Right ventricle myocardium inferior (tissue), 1 donor: ENCODE measurements at places on chromosomes 12 and 14.

DNA sequence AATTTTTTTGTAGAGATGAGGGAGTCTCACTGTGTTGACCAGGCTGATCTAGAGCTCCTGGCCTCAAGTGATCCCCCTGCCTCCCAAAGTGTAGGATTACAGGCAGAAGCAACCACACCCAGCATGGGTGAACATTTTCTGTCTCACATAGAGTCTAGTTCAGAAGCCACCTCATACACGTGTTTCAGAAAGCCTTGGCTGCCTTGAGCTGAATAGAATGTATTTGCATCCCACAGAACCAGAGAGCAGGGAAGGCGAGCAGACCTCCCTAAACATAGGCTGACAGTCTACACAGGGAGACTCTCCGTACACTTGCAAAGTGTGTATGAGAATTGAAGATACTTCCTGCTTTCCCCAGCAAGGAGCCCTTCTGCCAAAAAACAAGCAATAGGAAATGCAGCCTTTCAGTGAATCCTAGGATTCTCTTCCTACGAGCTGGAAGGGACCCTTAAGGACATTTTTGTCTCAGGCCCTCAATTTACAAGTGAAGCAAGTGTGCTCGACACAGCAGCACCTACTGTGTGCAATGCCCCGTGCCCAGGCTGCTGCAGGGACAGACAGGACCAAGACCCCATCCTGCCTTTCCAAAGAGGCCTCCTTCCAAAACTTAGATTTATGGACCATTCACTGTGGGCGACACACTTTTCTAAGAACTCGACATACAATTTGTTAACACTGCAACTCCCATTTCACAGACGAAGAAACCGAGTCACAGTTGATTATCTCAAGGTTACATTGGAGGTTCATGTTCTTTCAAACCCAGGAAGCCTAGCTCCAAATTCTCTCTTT is 11.2 kb downstream of the NUAK1 start:
- no peak for DNase-seq

DNA sequence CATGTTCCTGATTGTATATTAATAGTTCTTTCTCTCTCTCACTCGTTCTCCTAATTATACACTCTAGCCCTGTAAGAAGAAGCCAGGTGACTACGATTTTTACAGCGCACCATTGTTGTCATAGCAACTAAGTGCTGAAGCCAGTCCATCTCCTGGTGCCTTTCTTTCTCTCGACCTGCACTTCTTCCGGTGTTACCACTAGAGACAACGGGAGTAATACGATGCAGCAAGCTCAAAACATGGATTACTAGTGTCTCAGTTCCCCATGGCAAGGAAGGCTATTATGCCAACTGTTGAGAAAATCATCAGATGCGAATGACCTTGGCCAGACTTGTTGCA is 40.8 kb upstream of the DCD start:
- DNase-seq = no peak

DNA sequence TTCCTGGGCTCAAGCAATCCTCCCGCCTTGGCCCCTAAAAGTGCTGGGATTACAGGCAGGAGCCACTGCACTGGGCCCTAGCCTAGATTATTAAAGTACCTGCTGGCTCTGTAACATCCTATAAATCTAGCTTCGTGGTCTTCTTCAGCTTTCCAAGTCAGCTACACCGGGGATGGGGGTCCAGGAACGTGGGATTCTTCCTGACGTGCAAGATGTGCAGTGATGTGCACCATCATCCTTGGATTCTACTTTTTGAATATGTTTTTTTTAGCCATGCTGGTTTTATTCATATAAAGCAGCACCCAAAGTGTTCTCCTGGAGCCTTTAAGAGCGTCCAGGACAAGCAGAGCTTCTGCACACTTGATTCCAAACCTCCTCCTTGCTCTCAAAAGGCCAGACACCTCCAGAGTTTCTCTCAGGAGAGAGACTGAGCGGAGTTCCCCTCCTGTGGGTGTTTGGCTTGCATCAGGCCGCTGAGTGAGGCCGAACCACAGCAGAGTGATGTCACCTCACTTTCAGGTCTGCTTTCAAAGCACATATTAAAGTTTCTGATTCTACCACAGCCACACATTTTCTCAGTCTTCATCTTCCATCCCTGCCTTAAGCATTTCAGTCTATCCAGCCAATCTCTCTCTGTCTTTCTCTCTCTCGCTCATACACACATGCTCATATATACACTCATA is 33.4 kb downstream of the VCPKMT start:
- DNase-seq = no peak

GRCh38 chr12:111314953-111315539 is 53.8 kb downstream of the PHETA1 start:
- no peak for DNase-seq

GRCh38 chr14:67360470-67361206 is 510 bp downstream of the EIF2S1 start:
- DNase-seq = no peak

GRCh38 chr14:68680541-68681051 is 112.3 kb downstream of the ZFP36L1 start:
- no peak for DNase-seq

DNA sequence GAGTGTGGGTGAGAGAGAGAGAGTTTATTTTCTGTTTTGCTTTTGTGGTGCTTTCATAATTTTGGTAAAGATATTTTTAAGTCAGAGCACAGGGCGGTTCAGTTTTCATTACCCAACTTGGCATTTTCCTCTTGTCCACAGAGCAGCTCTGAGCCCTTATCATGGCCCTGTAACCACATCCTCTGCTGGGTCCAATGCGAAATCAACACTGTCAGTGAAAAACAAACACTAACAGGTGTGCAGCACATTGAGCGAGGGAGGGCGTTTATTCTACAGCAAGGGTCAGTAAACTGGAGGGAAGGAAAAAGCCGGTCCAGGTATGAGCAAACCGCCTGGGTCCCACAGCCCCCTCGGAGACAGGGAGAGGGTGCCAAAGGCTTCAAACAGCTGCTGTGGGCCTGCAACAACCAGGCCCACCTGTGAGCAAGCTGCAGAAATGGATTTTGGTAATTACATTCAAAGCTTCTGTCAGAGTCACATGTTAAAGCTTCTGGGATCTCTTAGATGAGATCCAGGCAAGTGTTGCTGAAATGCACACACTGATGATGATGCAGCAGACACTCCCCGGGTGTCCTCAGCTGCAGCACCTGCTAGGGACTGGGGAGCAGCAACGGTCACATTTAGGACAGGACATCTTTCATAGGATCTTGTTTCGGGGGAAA is 132.7 kb upstream of the DYRK2 start:
- no peak for DNase-seq

- DNase-seq = peak; percentile 73
These were observed 7.6 kb upstream of the PFDN5 start for GRCh38 chr12:53287741-53288216.

DNA sequence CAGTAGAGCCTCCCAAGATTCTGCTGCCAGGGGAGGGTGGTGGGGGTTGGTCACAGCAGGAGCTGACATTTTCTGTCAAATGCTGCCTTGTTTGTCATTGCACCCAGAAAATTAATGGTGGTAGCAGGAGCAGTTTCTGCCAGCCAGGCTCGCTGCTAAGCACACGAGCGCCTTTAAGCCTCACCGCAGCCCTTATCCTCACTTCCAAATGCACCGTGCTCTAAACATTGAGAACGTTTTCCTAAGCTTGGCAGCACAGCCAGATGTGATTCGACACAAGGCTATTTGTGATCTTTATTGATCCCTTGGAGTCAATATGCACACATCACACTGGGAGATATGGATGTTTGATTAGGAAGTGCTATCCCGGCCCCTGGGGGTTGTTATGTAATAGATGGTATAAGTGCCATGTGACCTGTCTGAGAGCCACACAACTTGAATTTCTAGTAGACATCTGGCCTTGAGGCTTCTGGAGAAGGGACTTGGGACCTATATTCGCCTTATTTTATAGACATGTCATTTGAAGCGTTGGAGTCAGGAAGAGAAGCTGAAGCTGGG is 31.6 kb upstream of the BEGAIN start:
- no peak for DNase-seq

- DNase-seq = no peak
These were observed 36.5 kb downstream of the FOS start for GRCh38 chr14:75315144-75315543.

DNA sequence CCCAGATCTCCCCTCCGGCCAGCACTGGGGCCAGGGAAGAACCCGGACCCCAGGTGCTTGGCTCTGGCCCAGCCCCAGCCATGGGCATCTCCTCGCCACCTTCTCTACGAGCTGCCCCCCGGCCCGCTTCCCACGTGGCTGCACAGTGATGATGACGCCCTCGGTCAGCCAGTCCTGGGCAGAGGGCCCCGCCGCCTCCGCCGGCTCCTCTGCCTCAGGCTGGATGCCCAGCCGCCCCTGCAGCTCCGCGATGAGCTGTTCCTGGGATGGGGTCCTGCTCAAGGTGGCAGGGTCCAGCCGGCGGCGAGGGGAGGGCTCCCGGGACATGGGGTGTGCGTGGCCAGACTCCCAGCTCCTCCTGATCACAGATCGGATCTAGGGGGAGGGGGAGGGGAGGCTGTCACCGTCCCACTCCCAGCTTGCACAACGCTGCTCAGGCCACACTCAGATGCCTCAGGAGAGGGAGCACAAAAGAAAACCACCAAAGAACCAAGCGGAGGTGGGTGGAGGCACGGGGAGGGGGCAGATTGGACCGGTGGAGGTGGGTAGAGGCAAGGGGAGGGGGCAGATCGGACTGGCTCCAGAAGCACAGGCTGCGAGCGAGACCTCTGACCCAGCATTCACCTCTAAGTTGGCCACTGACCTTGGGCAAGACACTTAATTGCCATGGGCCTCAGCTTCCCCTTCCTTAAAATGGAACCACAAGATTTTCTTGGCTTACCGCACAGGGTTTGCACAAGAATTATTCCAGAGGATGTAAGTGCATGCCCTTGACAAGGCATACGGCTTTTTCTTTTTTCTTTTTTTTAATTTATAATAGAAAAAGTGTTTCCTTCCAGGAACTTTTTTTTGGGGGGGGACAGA is 16.1 kb upstream of the RPLP0 start:
- no peak for DNase-seq

DNA sequence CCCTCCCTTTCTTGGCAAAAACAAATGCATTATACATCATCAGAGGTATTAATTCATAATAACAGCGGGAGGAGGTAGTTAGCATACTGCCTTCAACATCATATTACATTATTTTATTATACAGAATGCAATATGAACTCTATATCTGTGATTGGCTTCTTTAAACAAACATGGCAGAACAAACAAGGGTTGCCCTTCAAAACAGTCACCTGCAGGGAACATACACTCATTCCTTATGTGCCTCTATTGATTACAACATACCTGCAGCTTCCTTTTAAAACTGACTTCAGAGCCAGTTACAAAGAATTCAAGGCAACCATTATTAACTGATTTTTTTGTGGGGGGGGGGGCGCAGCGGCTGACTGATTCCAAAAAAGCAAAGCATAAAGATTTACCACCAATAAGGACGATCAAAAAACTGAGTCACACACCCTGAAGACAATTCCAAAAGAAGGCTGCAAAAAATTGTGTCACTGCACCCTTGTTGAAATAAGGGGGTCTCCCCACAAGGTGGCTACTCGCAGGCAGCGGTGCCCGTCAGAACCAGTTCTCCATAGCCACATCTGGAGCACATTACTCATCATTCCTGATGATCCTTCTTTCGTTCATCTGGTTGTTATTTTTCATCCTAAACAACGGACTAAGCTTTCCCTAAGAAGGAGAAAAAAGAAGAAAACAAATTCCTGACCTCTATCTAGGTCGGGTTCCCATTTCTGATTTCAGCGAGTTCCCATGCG is 51.8 kb downstream of the SMUG1 start:
- no peak for DNase-seq

- peak; percentile 68 for DNase-seq
These were observed 20.2 kb downstream of the CHGA start for GRCh38 chr14:92942976-92943710.

GRCh38 chr14:81301371-81301770 is 80.6 kb upstream of the GTF2A1 start:
- DNase-seq = no peak

DNA sequence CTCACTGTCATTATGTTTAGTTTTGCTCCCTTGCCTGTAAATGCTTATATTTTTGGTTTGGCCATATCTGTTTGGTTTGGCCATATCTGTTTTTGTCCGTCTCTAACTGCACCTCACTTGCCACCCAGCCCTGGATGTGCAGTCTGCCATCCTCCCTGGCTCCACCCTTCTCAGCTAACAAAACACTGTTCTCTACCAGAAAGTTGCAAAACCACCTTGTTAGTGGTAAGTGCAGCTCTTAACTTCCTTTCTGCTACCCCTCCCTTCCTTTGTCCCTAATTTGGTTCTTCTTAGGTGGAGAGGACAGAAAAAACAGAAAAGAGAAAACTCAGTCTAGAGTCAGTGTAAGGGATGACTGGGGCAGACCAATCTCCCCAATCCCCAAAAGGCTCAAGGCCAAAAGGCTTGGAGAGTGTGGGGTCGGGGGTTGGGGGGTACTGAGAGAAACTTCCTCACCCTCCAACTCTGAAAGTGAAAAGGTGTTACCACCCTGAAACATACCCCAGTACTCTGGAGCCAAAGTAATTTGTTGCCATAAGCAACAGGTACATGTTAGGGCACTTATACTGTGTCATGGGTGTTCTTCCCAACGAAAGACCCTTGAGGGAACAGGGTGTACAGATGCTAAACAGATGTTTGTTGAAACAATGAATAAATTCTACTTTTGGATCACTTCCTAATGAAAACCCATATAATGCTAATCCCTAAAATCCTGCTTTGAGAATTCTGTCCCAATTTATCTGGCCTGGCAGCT is 5.0 kb downstream of the BIN2 start:
- no peak for DNase-seq

DNA sequence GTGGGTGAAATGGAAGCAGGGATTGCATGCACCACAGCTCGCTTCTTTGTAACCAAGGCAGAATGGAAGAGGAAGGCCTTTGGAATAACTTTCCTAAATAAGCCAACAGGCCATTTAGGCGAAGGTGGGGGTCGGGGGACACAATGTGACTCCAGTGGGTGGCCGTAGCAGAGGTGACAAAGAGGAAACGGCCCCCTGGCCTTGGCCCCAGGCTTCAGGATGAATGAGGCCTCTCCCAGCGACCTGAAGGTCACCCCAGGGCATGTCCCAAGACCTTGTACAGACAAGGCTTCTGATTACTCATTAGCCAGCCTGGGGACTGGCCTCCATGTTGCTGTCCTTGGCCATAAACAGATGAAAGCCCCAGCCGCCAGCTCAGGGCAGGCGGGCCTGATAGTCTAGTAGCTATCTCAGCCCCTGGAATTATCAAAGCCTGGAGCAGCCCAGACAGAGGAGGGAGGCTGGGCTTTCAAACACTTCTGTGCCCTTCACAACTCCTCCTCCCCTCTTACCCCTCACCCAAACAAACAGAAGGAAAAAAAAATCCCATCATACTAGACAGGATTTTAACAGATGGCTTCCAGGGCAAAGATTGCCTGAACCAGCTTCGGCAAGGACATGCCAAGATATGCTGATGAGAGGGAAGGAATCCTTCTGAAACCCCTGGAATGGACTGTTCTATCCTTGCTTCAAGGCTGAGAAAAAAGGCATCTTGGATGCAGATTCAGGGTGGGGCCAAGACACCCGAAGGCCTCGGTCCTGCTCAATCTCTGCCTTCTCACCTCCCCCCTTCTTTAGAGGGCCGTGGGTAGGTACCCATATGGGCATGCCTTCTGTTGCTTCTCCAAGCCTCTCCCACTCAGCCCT is 142.3 kb upstream of the PARP11 start:
- DNase-seq = no peak

- DNase-seq = no peak
These were observed 354.4 kb downstream of the NAV3 start for GRCh38 chr12:78185109-78185508.
